ENCODE measurements at places on chromosomes 6 and 20.

DNA sequence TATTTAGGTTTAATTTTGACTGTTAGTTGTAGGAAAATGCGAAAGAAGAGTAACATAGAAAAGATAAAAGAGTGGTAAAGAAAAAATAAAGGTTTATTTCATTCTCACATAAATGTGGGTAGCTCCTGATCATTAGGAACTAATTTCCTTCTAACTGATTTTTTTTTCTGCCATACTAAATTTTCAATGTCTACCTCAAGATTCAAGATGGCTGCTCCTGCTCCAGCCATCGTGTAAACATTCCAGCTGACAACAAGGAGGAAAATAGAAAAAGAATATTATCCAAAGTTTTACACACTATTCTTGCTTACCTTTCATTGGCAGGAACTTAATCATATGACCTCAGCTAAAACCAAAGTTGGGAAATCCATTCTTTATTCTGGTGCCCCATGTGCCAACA is 488.2 kb downstream of the LMBRD1 start:
- no peak for DNase-seq

GRCh38 chr6:145006914-145007313 is 721.8 kb downstream of the UTRN start:
- DNase-seq: no peak

DNA sequence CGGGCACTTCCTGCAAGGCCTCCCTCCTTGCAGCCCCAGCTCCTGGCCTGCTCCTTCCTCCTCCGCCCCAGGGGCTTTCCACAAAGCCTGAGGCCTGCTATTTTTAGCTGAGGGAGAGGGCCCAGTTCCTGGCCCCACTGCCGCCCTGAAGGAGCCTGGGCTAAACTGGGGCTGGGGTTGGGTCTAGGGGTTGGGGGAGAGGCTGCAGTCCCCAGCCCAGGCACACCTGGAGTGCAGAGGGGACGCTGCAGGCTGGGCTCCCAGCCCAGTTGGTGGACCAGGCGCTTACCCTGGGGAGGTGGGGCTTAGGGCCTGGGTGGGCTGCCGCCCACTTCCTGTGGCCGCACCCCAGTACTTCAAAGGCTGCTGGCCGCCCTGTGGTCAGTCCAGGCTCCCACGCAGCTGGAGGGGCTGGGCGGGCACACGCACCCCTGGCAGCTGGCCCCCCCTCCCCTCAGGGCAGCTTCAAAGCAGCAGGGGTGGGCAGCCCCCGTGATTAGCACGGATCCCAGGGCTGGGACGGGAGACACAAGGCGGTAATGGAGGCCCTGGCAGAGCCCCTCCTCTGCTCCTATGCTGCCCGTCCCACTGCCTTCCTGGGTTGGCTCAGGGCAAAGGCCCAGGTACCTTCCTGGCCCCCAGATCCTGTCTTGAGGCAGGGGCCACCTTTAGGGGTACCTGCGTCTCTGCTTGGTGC is 7.1 kb upstream of the ABHD16B start:
- no peak for DNase-seq

- DNase-seq: no peak
Observed at GRCh38 chr20:62633598-62634329, 8.5 kb upstream of the SLCO4A1 start.

DNA sequence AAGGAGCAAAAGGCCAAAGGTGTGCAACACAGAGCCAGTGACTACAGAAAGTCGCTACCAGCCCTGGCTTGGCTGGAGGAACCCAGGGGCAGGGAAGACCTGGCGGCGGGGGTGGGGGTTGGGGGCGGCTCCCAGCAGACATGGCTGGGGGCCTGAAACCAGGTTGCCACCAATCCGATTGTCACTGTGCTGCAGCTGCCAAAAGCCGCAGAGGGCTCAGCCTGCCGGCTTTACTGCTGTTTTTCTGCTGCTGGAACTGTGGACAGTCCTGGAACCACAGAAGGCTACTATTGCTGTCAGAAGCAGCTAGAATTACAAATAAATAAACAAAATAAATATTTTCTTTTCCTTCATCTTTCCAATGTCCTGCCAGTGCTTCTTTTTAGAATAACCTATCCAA is 25.7 kb upstream of the OGFRL1 start:
- no peak for DNase-seq

GRCh38 chr6:117169781-117170281 is 95.5 kb upstream of the VGLL2 start:
- DNase-seq: no peak

All from stimulated activated CD4-positive, alpha-beta T cell treated with anti-CD3 and anti-CD28 coated beads, Interleukin-2, amount 100 ng/mL, for 4 hours (primary cell).